Activated naive CD8-positive, alpha-beta T cell treated with anti-CD3 and anti-CD28 coated beads for 36 hours (primary cell): ENCODE measurements at places on chromosomes 3 and 15. TPM values are rescaled to one million over a fixed set of nuclear protein-coding genes. Genes with fewer than 3 reads are reported as not detected.

DNA sequence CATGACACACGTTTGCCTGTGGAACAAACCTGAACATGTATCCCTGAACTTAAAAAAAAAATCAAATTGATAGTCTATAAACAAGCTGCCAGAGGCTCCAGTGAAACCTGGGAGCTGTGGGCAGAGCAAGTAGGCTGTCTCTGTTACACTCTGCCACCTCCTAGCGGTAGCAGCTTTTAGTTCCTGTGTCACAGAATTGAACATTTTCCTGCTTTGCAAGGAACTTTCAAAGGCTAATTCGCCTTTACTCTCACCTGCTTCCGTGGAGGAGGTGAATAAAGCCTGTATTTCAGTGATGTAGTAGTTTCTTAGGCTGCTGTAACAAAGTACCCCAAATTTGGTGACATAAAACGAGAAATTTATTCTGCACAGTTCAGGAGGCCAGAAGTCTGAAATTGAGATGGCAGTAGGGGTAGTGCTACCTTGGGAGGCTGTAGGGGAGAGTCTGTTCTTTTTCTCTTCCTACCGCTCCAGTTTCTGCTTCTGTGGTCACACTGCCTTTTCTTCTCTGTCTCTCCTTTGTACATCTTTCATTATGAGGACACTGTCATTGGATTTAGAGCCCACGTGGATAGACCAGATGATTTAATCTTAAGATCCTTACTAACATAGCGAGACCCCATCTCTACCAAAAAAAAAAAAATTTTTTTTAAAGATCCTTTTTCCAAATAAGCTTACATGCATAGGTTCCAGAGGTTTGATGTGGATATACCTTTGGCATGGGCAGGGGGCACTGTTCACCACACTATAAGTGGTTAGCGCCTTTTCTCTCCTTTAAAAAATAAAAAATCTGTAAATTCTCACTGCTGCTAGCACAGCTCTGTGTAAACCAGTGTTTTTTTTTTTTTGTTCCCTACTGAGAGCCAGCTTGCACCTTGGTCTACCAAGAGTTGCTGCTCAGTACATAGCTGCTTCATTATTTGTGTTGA, 25.3 kb downstream of the FBXO22 start:
- no peak for DNase-seq

- DNase-seq = no peak
Measured at GRCh38 chr15:55619783-55620182, 31.6 kb upstream of the PYGO1 start.

DNA sequence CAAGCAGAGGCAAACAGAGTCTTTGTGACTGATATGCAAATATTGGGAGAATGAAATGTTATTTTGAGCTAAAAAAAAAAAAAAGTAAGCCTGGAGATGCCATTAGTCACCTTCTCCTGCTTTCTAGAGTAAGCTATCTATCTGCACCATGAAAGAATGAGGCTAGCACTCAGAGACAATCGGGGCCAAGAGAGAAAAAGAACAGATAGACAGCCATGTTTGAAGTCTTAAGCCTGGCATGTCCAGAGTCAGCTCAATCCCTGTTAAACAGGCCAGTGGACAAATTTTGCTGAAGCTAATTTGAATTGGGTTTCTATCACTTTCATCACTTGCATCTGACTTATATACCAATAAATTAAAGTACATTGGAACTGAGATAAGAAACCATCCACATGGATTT, 204.4 kb downstream of the SLC9A9 start:
- DNase-seq = no peak

Gene ZIC4
- total RNA-seq = not detected

GRCh38 chr15:63809452-63809851, 24.3 kb downstream of the HERC1 start:
- no peak for DNase-seq

DNA sequence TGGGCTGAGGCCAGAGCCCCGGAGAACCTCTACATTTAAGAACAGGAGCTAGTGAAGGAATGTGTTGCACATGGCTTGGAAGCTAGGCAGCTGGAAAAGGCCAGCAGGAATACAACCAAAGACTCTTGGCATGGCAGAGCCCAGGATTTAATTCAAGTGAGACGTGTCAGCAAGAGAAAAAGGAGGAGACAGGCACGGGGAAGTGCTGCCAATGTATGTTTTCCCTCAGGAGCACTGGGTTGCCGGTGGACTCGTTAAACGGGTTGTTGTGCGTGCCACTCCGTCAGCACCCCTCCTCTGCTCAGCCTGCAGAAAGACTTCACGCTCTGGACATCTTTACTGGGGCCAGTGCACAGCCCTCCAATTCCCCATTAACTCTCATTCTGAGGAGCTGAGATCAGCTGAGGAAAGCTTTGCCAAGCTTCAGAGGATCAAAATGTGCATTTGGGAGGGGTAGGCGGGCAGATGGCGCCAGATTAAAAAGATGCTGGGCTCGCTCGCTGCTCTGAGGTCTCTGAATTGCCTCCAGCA, 103.7 kb downstream of the PDZRN3 start:
- no peak for DNase-seq

- DNase-seq = no peak
Measured at GRCh38 chr3:139020868-139021234, at the start of gene PRR23B. Gene PRR23B (minus strand): TSS chr3:139020926. CDS start chr3:139020661, 265 bp downstream.

Gene ATP13A5
- not detected for total RNA-seq

DNA sequence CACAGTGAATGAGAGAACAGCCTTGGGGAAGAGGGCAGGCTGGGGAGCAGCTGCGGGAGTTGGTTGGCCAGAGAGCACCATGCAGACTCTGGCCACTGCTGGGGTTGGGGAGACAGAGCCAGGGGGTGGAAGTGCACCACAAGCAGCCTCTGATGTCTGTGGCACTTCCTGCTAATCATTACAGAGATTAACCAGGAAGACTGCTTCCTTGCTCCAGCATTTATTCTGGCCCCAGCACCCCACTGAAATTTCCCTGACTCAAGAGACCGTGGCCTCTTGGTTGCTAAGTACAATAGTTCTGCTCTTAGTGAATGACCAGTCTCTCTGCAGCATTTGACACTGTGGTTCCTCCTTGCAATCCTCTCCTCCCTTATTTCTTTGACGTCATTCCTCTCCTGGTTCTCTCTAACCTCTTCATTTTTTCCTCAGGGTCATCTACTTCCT, 266.2 kb upstream of the ROPN1 start:
- DNase-seq = no peak
